Stomach (tissue), 19 donors: ENCODE measurements at places on chromosomes 5 and 9.

DNA sequence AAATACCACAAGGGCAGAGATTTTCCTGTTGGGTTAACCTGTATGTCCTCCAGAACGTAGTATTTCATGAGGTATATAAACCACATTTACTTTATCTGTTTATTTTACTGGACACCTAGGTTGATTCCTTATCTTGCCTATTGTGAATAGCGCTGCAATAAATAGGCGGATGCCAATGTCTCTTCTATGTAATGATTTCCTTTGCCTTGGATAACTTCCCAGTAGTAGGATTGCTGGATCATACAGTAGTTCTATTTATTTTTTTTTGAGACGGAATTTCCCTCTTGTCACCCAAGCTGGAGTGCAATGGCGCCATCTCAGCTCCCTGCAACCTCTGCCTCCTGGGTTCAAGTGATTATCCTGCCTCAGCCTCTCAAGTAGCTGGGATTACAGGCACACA lies 15.6 kb upstream of the TUT7 start:
- no peak for DNase-seq

DNA sequence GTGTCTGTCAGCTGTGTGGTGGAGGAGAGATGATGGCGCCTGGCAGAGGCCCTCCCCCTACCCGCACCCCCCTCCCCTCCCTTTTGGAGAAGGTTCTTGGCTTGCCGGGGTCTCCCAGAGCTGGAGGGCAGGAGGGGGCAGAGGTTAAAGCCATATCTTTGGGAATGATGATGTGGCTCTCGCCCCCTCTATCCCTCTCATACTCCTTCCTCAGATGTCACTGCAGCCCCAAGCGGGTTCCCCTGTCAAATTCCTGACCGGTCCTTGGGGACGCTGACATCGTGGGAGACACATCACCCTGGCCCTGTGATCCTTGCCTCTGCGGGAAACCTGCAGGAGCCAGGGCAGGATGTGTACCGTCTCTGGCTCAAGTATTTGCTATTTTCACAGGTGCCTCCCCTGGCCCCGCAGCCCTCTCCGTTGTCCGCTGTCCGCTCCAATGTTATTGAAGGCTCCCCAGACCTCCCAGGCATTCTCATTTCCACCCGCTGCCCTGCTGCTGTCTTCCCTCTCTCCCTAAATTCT lies 109.5 kb downstream of the FOXD1 start:
- no peak for DNase-seq

- no peak for DNase-seq
These were observed 139.3 kb downstream of the LHFPL2 start for GRCh38 chr5:78509145-78509865.

GRCh38 chr5:13480834-13481233 lies 463.7 kb downstream of the DNAH5 start:
- DNase-seq, result no peak
